Stimulated activated CD8-positive, alpha-beta memory T cell treated with anti-CD3 and anti-CD28 coated beads, Interleukin-7, amount 100 ng/mL, for 4 hours (primary cell): ENCODE measurements at places on chromosomes 1 and 21.

- no peak for DNase-seq
Measured at GRCh38 chr21:44428281-44428960, 26.9 kb upstream of the LRRC3 start.

DNA sequence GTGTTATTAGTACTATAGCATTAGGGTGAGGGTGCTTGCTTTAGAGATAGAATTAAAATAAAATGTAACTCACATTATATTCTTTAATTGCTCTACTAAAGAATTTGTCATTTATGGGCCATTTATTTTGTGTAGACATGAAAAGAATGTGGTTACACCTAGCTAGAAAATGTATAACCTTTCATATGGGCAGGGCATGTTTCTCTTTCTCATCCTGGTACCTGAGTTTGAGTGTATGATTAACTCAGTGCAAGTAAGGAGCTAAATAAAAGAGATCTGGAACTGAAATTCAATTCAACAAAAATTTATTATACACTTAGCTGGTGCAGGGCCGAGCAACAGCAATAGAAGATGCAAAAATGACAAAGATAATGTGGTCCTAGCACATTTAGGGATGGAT lies 47.4 kb downstream of the MAP3K7CL start:
- DNase-seq: no peak

DNA sequence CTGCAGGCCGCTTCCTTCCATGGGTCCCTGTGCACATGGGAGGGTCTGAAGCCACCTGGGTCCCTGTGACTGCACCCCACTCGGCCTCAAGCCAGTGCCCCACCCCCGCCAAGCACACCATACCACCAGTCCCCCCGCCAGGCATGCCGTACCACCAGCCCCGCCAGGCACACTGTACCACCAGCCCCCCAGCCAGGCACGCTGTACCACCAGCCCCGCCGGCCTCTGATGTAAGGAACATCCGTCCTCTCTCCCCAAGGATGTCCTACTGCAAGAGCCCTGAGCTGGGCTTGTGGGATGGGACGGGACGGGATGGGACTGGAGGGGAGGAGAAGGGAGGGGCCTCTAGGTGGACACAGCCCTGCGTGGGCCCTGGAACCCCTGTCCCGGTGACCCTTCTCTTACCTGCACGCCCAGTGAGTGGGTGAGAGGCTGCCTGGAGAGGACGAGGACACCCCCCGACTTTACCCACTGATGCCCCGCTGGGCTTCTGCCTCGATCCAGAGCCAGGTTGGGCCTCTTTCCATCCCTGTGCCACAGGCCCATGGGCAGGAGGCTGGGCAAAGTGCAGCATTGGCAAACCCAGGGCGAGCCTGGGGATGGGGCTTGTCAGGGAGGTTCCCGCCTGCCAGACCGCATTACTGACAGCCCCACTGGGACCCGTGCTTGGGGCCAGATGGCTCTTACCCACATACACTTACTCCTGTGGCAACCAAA lies 40.8 kb upstream of the COL6A1 start:
- DNase-seq: no peak

DNA sequence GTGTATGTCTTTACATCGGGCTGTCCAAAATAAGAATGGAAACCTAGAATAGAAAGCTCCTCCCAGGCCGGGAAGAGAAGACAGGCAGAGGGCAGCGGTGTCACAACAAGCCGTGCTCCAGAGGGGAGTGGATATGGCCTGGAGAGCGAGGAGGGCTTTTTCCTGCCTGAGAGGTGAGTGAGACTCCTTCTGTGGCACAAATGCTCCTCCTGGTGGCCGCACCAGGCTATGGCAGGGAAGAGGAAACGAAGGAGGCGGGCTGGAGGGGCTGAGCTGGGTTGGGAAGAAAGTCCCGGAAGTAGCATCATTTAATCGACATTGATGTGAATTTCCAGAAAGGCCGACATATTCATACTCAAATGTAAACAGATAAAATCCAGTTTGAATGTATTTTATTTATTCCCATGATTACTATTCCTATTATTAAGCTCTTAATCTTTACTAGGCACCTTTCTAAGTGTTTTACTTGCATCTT lies 54.7 kb downstream of the MEF2D start:
- DNase-seq: peak; percentile 62

DNA sequence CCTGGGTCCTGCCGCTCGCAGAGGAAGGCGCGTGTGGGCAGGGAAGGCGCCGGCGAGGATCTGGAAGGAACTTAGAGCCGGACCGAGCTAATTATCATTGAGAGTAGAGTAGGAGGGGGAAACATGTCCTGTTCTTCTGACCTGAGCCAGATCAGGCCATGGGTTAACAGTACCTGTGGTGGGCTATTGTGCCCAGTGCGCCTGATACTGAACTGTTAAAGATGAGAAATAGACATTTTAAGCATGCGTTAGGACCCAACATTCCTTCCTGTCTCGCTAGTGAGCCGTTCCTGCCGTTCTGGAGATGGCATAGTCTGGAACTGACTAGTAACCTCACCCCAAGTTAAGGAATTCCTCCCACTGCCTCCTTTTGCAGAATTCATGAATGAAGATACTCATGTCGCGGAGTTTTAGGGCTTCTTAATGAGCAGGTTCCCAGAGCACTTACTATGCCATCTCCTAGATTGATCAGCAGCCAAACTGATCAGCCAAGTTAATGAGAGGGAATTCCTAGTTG lies 870 bp downstream of the STRIP1 start:
- DNase-seq: no peak

DNA sequence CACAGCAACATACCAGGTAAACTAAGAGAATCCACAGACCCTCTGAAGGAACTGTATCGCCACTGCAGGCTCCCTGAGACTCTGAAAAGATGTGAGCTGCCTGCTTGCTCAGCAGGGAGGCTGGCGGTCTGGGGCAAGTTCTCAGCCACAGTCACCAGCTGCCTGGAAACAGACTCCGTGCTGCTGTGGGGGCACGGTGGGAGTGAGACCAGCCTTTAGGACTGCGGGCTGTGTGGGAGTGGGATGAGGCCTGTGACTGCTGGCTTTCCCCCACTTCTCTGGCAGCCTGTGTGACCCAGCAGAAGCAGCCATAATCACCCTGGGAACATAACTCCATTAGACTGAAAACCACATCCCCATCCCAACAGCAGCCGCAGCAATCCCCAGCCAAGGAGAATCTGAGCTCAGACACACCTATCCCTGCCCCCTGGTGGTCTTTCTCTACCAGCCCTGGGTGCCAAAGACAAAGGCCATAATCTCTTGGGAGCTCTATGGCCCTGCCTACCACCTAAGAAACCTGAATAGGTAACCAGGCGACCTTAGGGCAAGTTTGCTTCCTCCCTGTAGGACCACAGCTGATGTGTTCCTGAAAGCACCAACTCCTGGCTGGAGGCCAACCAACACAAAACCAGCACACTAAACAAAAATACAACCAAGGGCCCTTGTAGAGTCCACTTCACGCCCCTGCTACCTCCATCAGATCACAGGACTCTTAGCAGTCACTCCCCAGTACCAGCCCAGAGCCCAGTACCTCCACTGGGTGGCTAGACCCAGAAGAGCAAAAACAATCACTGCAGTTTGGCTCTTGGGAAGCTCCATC lies 151.5 kb downstream of the SMYD3 start:
- DNase-seq: no peak

- no peak for DNase-seq
Measured at GRCh38 chr1:207021139-207021861, 11.3 kb downstream of the C1orf116 start.

GRCh38 chr1:155540000-155540874 lies 22.4 kb downstream of the ASH1L start:
- DNase-seq: no peak

DNA sequence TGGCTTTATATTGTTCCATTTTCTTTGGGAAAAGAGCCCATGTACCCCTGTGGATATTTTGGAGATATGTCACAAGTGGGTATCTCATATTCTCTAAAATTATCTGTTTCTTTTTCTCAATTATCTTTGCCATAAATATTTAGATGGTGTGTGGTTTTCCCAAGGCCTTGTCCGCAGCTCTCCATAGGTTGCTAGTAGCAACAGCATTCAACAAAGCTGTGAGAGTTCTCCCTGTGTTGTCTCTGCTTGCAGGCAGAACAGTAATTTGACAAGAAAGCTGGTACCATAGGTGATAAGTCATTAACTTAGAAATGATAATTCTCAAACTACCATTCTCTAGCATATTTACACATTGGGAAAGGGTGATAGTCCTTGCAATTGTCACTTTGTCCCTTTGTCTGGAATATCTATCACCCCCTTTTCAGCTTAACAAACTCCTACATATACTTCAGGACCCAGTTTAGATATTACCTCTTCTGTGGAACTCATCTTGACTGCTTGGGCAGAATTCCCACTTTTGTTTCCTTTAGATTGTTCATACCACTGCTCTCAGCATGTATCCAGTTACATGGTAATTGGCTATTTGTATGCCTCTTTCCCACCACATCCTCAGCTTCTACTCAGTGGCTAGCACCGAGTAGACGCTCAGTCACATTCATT lies 8.9 kb downstream of the CD101 start:
- DNase-seq: no peak
